NCI-H187 (cell line): ENCODE measurements at places on chromosomes 16 and 17.

- DNase-seq, result no peak
Measured at GRCh38 chr17:75074532-75074931, 13.2 kb upstream of the SLC16A5 start.

DNA sequence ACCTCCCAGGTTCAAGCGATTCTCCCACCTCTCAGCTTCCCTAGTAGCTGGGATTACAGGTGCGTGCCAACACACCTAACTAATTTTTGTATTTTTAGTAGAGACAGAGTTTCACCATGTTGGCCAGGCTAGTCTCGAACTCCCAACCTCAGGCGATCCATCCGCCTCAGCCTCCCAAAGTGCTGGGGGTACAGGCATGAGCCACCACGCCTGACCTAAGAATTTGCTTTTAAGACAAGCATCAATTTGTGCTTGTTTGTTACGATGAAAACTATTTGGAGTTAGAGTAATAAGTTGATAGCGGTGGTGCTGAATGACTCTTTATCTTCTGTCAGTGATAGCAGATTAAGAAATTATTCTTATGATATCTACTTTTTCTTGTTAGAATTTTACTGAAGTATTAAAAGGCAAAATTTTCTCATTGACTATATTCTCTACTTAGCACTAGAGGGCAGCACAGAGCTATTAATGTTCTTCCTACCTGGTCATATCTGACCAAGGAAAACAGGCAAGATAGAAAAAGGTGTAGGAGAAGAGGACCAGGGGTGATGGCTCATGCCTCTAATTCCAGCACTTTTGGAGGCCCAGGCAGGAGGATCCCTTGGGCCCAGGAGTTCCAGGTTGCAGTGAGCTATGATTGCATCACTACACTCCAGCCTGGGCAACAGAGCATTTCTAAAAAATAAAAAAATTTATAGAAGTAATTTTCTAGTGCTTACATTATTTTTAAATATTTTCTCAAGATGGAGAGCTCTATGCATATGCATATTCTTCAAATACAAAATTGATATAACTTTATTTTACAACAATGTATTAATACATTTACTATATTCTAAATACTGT, 24.5 kb downstream of the STXBP4 start:
- peak; percentile 8 for DNase-seq

DNA sequence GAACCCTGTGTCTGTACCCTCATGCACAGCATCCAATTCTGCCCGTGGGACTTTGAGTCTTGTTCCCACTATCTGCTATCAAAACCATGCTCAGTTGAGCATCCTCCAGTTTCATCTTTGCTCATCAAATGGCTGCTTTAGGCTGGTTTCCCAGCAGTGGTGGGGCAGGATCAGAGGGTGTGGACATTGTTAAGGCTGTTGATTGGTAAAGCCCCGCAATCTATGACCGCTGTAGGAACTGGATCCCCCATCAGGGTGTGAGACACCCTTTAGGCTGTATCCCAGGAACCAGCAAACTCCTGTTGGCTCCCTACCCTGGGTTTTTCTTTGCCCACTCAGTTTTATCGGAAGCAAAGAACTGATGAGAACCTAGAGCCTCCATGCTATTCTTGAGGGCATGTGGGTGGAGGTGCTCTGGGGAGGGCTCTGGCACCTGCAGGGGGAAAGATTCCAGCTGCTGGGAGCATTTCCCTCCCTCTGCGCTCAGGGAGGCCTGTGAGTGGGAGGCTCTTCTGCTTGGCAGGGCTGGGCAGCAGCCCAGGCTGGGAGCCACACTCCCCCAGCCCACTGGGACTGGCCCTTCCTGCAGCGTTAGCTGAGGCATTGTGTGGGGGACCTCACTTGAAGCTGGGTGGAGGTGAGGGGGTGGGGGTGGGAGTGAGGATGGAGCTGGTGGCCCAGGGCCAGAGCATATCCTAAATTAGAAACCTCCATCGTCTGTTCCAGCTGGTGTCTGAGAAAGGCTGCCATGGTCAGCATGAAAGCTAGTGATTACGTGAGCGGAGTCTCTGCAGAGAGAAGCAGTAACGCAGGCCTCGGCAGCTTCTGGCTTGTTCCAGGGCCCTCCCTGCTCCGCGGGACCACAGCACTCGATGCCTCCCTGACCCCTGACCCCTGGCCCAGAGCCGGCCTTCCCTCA, 160.6 kb downstream of the IRF8 start:
- DNase-seq, result no peak

DNA sequence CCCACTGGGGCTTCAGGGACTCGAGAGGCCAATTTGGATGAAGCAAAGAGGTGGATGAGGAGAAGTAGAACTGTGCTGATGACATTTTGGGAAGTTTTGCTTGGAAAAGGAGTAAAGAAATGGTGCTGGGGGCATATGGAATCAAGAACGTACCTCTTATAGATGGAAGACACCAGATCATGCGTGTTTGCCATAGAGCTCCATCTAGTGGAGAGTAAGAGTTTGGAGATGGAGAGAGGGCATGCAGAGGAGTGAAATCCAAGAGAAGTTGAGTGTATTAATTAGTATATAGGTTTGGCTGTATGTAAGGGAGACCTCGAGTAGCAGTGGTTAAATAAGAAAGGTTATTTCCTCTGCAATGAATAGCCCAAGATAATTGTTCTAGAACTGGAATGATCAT, 56.0 kb downstream of the SHISA6 start:
- no peak for DNase-seq

DNA sequence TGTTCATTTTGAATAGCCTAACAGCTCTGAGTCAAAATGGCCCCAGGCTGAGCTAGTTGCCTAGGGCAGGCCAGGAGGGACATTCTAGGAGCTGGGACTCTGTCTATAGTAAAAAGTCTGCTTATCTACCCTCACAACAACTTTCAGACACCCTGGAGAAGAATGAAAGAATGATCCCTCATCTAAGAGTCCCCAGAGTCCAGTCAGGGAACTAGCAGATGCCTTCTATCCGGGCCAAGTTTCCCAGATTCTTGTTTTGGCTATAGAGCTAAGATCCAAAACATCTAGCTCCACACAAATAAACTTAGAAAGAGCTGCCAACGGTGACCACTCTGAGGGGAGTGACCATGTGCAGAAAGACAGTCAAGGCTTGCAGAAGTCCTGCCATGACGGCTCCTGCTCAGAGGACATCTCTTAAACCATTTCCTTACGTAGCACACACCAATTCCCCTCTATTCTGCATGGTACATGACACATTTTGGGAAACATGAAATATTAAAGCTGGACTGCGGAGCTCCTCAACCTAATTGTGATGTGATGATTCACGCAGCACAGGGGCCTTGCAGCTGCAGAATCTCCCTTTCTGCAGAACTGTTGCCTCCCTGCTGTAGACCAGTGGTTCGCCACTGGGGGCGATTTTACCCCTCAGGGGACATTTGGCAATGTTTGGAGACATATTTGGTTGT, 24.2 kb downstream of the FAM20A start:
- no peak for DNase-seq

DNA sequence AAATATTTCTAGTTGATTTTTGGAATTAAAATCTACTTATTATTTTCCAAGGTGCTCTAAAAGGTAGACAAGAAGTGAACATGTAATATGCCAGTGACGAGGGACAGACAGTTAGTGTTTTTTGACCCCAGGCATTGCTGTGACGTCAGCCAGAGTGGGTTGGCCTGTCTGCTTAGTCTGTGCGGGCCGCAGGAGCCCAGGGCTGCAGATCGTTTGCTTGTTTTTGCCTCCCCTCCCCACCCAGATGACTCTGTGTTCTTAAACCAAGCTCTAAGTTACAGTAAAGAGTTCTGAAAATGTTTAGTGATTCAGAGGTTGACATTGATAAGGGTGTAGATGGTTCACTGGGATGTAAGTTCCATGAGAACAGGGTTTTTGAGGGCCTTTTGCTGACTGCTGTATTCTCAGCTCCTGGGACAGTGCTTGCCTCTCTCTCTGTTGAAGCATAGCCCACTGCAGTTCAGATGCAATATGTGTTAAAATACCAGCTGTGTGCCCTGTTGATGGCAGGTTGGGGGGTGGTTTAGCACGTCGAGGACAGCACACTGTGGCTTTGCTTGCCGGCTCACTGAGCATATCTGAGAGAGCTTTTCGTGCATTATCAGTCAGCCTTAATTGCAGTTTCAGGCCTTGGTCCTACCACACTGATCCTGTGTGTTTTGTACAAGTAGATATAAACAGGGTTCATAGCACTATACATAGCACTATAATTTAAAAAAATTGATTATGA, 64.8 kb downstream of the SEC14L1 start:
- no peak for DNase-seq

DNA sequence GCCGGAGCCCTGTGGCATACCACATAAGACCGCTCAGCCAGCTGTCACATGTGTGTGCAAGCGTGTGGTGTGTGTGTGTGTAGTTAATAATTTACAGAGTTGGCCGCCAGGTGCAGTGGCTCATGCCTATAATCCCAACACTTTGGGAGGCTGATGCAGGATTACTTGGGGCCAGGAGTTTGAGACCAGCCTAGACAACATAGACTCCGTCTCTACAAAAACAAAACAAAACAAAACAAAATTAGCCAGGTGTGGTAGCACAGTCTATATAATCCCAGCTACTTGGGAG, 20.4 kb downstream of the SOCS1 start:
- DNase-seq, result no peak

GRCh38 chr17:7079581-7080455, at the start of gene CLEC10A:
Gene CLEC10A (minus strand): TSS chr17:7080251. CDS start chr17:7078812, 1,439 bp downstream.
- DNase-seq, result no peak

DNA sequence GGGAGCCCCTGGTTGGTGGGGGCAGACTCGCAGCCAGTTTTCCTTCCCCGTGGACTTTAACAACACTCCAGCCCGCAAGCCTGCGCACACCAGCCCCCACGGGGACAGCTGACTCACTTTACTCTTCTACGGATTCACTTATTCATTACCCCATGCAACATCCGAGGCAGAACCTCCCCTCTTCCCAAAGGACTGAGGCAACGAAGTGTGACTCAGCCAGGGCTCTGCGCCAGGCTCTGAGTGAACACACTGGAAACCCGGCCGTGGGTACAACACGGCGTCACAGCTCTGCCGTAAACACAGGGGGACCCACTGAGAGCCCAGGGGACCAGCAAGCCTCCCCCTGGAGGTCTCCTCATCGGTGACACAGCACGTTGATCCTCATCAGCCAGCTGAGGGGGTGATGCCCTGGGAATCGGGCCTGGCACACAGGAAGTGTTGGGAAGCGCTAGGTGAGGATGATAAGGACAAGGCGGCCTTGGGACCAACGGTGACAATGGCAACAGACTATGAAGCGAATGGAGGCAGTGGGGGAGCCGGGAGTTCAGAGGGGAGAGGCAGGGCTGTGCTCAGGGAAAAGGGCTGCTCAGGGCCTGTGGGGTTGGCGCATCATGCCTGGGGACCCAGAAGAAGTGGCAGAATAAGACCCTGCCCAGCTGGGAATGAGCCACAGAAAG, 14.6 kb downstream of the COTL1 start:
- DNase-seq, result no peak

GRCh38 chr17:73785958-73786743, 141.9 kb upstream of the SDK2 start:
- DNase-seq, result no peak

- no peak for DNase-seq
Measured at GRCh38 chr16:46638947-46639925, 18.1 kb upstream of the SHCBP1 start.

DNA sequence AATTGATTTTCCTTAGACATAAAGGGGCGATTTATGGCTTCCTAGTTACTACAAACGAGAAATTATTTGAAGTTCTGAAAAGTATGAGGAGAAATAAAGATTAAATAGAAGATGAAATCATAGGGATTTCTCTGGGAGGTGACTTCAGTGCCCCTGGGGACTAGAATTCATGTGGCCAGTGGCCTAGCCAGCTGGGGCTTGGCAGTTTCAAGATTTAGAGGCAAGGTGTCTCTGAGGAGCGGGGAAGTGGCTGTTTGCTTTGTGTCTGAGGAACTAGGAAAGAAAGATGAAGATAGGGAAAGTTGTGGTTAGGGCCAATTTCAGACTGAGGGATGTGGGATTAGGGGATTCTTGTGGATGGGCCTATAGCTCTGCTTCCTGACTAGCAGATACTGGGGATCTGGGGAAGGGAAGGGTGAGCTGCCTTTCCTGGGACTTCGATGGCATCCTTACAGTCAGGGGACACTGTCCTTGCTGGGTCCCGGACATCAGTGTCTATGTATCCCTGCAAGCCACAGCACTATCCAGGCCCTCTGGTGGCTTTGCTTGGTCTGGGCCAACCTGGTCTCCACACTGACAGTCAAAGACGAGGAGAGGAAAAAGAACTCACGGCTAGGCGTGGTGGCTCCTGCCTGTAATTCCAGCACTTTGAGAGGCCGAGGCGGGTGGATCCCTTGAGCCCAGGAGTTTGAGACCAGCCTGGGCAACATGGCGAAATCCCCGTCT, 22.4 kb upstream of the MEOX1 start:
- no peak for DNase-seq

GRCh38 chr16:50928065-50928464, 186.2 kb downstream of the CYLD start:
- DNase-seq, result no peak

GRCh38 chr16:66487580-66488275, 60.6 kb downstream of the BEAN1 start:
- no peak for DNase-seq

- no peak for DNase-seq
Measured at GRCh38 chr16:54280751-54281150, 5.8 kb downstream of the IRX3 start.

GRCh38 chr16:47065766-47066688, 77.7 kb downstream of the NETO2 start:
- no peak for DNase-seq

DNA sequence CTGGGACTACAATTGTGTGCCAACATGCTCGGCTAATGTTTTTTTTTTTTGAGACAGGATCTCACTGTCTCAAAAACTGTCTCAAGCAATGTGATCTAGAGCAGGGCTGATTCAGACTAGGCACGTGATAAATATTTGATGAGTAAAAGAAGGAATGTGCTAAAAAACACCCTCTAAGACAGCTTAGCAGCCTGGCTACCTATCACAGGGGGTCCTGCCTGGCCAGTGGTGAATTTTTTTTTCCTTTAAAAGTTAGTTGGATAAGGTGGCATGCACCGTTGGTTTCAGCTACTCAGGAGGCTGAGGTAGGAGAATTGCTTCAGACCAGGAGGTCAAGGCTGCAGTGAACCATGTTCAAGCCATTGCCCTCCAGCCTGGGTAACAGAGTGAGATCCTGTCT, 14.8 kb upstream of the GPATCH8 start:
- DNase-seq, result no peak

DNA sequence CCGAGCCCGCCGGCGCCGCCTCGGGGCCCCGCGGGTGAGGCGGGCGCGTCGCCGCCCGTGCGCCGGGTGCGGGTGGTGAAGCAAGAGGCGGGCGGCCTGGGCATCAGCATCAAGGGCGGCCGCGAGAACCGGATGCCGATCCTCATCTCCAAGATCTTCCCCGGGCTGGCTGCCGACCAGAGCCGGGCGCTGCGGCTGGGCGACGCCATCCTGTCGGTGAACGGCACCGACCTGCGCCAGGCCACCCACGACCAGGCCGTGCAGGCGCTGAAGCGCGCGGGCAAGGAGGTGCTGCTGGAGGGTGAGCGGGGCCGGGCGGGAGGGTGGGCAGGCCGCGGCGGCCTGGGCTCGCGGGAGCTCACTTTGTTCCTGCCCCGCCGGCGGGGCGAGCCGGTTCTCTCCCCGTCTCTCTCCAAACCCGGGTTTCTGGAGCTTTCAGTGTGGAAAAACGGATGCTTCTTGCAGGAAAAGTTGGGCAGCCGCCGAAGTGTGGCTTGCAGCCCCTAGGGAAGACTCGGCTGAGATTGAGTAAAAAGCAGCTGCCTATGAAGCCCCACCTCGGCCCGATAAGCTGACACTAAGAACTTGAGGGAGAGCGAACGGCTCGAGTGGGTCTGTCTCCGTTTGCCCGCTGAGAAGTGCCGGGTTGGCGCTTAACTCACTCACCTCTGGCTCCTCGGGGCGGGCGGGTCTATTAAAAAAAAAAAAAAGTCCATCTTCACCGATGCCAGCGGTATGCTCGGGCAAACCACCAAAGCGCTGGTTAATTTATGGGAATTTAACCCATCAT, 677 bp downstream of the SNTB2 start:
- no peak for DNase-seq
